ENCODE measurements at places on chromosomes 1 and 21.
A peak's percentile ranks its signal among the peaks of the same experiment; 100 is the strongest.

GRCh38 chr1:88735909-88736308 lies 51.8 kb downstream of the PKN2 start:
- no peak for DNase-seq

GRCh38 chr1:24351918-24352627 lies 32.9 kb downstream of the GRHL3 start:
- DNase-seq = no peak

GRCh38 chr1:3708791-3709190 lies 43.5 kb upstream of the CCDC27 start:
- peak; percentile 89 for DNase-seq

GRCh38 chr1:91556556-91556955 lies 55.9 kb downstream of the CDC7 start:
- DNase-seq = no peak

- DNase-seq = no peak
These were observed at the start of gene S100A7A for GRCh38 chr1:153415850-153416570. S100A7A (plus strand) TSS chr1:153416520; CDS start chr1:153418083, 1,563 bp downstream.

DNA sequence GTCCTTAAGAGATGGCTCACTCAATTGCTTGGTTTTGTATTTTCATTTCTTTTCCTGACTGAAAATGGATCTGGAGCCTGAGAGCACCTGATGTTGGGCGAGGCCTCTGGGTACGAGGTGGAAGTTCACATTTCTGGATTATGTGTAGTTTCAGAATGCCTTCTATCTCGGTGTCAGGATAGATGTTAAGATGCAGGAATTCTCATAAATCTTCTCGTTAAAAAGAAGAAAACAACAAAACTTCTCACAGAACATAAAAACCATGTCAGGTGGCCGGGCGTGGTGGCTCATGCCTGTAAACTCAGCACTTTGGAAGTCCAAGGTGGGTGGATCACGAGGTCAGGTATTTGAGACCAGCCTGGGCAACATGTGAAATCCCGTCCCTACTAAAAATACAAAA lies 101.8 kb downstream of the RHOU start:
- peak; percentile 39 for DNase-seq

DNA sequence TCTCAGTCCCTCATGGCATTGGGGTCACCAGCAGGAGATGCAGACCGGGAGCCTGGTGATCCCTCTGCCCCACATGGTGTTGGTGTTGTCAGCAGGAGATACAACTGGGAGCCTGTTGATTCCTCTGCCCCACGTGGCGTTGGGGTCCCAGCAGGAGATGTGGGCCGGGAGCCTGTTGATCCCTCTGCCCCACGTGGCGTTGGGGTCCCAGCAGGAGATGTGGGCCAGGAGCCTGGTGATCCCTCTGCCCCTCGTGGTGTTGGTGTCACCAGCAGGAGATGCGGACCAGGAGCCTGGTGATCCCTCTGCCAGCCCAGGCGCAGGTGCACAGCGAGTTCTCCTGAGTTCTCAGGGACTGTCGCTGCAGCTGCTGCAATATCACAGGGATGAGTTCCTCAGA lies 229.6 kb upstream of the C1orf174 start:
- DNase-seq = no peak

GRCh38 chr1:66354311-66355201 lies 179.4 kb upstream of the SGIP1 start:
- DNase-seq = peak; percentile 50

DNA sequence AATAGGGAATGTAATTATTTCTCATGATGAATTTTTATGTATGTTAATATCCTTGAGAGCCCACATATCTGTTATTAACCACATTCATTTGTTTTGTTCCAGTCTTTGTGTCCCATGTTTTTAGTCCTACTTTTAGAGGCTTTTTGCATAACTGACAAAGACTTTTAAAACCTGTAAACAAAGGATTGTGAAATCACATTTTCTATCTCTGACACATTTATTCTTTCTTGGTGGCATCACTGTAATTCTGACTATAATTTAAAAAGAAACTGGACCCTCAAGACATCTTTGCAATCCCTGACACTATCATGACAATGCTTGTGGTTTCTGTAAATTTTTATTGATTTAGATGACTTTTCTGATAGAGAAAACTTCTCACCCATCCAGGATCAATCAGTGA lies 313.1 kb downstream of the SIPA1L2 start:
- DNase-seq = peak; percentile 63

DNA sequence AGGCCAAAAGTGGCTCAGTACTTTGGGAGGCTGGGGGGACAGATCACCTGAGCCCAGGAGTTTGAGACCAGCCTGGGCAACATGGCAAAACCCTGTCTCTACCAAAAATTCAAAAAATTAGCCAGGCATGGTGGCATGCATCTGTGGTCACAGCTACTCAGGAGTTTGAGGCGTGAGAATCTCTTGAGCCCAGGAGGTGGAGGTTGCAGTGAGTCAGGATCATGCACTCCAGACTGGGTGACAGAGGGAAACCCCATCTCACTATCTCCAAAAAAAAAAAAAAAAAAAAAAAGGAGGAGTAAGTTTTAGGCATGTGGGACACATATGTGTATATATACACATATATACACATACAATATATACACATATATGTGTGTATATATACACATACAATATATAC lies 165.3 kb upstream of the DPYD start:
- no peak for DNase-seq

DNA sequence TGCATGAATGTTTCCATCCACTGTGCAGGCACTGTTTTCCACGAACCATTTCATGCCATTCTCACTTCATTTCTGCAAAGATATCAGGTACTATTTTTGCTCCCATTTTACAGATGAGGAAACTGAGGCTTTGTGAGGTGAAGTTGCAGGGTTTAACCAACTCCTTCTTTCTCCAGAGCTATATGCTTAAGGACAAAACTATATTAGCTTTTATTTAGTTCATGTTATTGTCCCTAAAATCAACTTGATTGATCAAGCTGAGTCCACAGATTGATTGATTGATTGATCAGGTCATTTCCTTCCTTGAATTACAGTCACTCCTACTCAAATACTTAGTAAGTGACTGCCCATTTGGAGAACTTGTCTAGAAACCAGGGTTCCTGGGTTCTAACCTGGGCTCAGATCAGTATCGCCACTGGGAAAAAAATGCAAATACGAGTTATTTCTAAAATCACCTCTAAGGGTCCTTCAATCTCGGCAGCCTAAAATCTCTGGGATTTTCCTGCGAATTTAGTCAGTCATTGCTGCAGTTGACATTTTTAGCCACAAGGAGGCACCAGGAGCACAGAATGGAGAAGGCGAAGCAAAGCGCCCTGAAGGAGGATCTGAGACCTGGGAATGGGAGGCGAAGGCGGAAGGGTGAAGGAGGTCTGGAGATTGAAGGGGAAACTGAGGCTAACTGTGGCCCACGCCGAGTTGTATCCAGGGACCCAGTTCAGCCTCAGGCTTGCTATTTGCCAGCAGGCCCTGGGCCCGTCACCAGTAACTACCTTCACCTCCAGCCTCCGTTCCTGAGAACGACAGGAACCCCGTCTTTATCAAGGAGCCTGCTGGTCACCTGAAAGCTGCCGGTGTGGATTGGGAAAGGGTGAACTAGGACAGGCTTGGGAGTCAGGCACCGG lies 14.3 kb upstream of the MUL1 start:
- DNase-seq = peak; percentile 77
